Activated T-cell treated with anti-CD3 and anti-CD28 coated beads, Interleukin-2, amount 50 U/mL, for 4 hours (primary cell): ENCODE measurements at places on chromosomes 7 and 10.

DNA sequence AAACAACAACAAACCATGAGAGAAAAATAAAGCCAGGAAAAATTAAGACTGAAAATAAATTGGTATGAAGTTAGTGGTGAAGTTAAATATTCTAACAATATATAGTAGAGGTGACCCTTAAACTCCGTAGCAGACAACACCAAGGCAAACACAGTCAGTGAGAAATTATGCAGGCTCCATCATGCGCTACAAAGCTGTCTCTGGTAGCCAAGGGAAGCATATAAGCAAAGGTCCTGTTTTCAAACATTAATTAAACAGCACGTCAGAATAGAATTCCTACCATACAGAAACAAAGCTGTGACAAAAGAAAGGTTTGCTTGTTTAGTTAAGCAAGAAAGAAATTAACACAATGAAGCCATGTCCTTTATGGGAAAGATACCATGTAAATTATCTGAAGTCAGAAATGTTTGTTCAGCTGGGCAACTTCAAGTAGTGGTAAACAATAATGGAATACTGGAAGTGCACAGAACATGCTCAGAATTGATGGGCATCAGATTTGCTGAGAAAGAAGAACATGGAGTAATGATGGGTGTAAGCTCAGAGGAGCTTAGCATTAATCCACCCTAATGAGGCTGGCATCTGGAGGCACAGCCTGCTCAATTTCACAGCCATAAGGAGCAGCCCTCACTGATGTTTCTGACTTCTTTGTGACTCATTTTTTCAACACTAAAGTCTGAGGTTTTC, 75.7 kb downstream of the IGF2BP3 start:
- no peak for DNase-seq

DNA sequence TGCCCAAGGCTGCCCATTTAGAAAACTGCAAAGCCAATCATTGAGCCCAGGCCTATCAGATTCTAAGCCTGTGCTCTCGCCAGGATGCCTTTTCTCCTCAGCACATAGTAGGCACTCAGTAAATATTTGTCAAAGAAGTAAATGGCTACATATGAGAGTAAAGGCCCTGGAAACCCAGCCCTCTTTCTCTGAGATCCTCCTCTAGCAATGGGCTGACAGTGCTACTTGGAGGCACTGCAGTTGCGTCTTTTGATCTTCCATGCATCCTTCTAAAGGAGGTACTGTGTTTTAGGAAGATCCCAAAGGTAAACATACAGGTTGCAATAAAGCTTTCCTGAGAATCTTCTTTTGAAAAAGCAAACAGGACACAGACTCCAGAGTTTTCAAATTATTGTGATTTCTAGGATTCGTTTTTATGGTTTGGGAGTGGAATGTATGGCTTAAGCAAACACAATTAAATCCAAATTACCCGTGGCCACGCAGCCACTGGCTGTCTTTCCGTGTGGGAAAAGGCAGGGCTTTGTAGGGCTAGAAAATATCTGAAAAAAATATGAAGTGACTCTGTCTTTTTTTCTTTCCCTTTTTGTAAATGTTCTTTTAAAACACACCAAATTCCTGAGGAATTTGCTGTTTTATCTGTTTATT, 151.3 kb upstream of the BMPER start:
- no peak for DNase-seq

DNA sequence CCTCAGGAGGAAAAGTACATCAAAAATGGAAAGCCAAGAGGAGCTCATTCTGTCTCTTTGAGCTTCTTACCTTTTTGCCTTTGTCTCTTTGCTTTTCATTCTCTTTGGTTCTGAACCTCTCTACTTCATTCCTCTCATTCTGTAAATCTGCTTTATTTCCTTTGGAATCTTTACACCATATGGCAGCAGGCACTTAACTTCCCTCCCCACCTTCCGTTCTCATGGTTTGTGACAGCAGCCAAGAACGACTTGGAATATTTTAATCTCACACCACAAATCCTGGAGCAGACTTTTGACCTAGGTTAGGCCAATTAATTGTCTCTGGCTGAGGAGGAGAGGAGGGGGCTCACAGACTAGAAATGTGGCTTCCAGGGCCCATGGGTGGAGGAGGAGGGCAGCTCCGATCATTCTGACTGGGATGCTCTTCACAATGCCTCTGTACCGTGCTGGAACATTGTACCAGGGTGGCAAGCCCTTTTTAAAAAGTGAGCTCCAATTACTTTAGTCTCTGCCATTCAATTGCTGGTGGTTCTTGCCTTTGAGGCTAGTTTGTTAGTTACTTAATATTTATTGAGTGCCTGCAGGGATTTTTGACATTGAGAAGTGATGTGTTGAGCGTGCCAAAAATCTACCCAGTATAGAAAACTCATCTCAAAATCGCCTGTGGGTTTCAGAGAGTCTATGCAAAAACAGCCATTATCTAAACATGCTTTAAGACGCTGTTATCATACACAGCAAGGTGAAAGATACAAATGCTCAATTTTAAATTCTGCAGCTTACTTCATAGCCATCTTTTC, 386.6 kb downstream of the DPP6 start:
- DNase-seq, result no peak

DNA sequence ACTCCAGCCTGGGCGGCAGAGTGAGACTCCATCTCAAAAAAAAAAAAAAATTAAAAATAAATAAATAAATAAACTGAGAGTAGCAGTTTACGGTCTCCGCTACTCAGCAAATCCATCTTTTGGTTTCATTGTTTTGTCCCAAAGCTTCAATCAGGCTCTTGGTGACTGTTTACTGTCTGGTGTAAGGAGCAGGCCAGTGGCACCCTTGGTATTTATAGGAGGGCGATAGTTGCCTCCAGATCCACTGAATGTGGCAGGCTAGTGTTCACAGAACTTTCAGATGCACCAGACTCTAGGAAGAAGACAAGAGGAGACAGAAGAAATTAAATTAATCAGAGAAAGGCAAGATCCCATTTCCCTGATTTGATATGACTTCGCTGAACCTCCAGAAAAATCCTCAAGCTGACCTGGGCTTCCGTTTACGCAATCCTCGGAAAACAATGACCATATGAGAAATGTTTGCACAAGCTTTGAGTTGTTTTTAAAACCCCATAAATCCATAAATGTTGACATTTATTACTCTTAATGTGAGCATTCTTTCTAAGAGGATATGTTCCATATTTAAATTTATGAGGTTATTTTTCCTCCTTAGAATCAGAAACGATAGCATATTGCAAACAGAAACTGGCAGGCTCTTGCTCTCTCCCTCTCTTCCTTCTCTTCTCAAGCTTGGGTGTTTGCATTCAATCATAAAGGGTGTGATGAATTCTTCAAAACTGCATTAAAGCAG, 7.1 kb upstream of the MUC3A start:
- no peak for DNase-seq

DNA sequence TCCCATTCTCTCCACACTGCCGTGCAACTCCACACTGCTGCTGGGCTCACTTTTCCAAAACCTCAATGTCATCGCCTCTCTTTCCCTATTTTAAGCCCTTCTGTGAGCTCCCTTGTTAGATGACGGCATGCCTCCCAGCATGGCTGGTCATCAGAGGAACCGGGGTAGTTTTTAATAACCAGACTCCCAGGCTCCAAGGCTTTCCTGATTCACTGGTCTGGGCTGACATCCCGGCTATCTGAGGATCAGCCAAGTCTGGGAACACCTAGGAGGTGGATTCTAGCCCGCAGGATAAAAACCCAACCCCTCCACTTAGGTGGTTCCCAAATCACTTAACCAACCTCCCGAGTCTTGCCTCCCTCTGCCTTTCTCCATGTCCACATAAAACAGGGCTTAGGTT, 295.4 kb upstream of the FZD8 start:
- DNase-seq, result no peak
